ENCODE measurements at places on chromosomes 13 and 19.
A peak's percentile ranks its signal among the peaks of the same experiment; 100 is the strongest.

GRCh38 chr13:55999709-56000108 is 1141.0 kb upstream of the PRR20A start:
- no peak for DNase-seq

- DNase-seq: no peak
Observed at GRCh38 chr13:50378509-50379044, 363.3 kb downstream of the KCNRG start.

DNA sequence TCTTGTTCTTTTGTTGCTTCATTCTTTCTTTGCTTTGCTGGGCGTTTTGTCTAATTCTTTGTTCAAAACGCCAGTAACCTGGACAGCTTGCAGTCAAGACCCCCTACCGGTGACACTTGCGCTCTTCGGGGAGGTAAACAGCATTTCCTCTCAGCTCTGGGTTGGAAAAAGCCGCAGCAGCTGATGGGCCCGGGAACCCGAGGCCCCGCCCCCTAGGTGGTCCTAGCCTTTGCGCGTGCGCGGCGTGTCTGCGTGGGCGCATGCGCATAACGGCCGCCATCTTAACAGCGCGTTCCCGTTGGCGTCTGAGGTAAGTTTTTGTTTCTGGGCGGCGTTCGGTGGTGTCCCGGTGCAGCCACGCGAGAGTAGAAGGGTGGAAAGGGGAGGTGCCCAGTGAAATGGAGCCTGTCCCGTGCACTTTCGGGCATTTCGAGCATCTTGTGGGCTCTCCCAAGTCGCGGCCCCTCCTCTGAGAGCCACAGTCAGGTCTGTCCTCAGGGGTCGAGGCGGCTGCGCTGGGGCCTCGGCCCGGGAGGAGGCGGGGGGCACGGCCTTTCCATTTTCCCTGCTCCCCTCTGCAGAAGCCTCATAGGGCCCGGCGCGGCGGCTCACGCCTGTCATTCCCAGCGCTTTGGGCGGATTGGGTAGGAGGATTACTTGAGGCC is at the start of gene ZNF559:
ZNF559 (plus strand) TSS at position 261 of the 665 bp plus-strand sequence. CDS start 14,371 bp downstream, outside the sequence.
- DNase-seq: peak; percentile 97

- no peak for DNase-seq
Observed at GRCh38 chr13:32863596-32863995, 152.6 kb upstream of the KL start.

DNA sequence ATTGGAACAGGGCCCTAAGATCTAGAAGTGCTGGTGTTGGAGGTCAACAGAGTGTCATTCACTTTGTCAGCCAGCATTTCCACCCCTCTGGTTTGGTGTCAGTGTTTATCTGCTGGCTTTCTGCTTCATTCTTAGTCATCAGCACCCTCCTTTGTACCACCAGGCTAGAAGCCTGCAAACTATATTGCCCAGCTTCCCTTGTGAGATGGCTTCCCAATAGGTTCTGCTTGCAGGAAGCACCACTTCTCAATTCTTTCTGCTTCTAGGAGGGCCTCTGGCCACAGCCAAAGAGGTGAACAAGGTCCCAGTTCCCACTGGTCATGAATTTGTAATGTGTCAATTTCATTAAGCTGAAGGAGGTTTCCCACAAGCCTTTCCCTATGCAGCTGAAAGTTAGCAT is 36.4 kb upstream of the CALM3 start:
- no peak for DNase-seq

GRCh38 chr19:2723345-2723715 is 2.2 kb upstream of the DIRAS1 start:
- no peak for DNase-seq
